ENCODE measurements at places on chromosomes 1 and 21.
A peak's percentile ranks its signal among the peaks of the same experiment; 100 is the strongest.

GRCh38 chr1:175840787-175841186, 97.4 kb upstream of the TNR start:
- DNase-seq: no peak

- DNase-seq: no peak
Measured at GRCh38 chr1:204455063-204455830, 39.4 kb downstream of the PIK3C2B start.

DNA sequence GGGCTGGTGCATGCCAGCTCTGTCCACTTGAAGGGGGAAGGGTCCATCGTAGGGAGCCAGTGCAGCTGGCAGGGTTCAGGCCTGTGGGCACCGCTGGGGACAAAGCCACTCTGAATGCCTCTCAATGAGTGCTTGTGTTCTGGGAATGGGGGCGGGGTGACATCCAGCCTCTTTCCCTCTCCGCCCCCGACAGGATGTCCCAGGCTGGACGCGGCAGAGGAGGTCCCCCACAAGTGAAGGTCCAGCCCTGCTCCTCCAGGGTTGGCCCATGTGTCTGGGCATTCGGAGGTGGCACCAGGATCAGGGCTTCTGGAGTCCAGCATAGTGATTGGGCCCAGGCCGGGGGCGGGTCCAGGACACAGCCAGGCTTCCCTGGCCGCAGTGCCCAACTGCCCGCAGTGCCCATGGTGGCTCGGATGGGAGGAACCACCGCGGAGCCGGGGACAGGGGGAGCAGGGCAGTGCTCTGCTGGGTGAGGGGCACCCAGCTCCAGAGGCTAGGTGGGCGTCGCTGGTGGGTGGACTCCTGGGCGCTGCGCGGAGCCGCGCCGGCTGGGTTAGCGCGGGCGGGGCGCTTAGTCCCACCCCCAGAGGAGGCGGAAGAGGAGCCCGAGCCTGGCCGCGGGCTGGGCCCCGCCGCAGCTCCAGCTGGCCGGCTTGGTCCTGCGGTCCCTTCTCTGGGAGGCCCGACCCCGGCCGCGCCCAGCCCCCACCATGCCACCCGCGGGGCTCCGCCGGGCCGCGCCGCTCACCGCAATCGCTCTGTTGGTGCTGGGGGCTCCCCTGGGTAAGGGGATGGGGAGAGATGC, at the start of gene SHISA4:
Gene SHISA4, plus strand, starts transcription at position 617 of the 808 bp plus-strand sequence. Its CDS starts 97 bp downstream, at position 714.
- DNase-seq: no peak

GRCh38 chr1:59367301-59368007, 70.6 kb downstream of the FGGY start:
- no peak for DNase-seq

- no peak for DNase-seq
Measured at GRCh38 chr1:106063510-106063909, 993.0 kb upstream of the PRMT6 start.

DNA sequence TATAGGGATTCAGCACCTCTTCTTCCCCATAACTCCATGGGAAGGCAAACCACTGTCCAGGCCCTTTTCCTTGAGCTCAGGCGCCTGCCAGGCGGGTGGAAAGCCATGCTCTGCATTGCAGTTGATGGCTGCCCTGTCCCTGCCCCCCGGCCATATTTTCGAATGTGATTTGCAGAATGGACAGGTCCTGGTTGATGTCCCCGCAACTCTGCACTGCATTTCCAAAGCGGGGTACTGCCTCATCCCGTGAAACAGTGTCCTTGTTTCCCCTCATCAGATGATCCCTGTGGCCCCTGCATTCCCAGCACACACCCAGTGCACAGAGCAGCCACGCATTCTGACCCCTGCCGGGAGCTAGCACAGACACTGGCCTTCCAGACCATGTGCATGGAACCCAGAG, 33.7 kb upstream of the SCMH1 start:
- DNase-seq: no peak

- no peak for DNase-seq
Measured at GRCh38 chr1:41315871-41316270, 45.4 kb upstream of the FOXO6 start.

DNA sequence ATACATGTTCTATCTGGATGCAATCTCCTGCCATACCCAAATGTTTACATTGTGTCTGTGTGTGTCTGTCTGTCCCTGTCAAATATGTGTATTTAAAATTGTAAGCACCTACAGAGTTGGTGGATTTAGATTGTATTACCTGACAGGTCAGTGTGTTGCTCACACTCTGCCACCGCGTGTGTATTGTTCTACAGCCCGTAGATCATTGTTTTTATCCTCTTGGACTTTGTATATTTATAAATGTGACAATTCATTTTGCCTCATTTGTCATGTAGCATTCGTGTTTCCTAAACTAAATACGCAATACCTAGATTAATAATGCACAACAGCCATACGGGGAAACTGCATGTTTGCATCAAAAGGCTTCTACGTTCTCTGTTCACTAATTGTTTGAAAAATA, 634 bp downstream of the ALG14 start:
- DNase-seq: no peak

- no peak for DNase-seq
Measured at GRCh38 chr1:51986718-51987117, 3.8 kb downstream of the RAB3B start.

- no peak for DNase-seq
Measured at GRCh38 chr1:26022404-26022779, 817 bp downstream of the EXTL1 start.

- DNase-seq: no peak
Measured at GRCh38 chr1:15388201-15388880, 21.3 kb upstream of the EFHD2 start.

DNA sequence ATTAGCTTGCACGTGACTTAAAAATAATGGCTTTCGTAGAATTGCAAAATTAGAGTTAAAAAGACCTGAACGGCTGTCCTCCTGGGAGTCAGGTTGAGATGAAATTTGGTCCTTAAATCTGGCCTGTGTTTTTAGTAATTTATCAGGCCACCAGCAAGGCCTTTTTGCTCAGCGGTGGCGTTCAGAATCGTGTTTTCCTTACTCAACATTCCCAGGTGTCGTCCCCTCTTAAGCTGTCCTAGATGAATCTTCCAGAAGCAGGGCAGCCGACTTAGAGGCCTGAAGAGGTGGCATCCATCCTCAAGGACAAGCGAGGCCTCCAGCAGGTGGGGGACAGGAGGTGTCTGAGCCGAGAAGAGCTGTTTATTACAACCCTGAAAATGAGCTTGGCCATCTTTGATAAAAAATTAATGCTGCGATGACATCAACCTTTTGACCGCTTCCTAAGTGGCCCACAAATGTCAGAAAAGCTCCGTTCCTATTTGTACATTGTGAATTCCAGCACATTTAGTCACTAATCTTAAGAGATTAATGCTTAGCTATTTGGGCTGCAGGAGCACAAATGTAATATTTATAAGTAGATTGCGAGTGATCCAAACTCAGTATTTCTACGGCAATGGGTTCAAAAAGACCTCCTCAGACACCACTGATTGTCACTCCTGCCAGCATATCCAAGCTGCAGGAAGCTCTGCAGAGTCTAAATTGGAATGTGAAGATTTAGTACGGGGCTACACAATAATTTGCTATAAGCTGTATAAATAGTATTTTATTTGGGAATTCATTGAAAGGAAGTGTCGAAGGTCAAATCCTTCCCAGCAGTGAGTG, 344.1 kb upstream of the VAMP3 start:
- no peak for DNase-seq

DNA sequence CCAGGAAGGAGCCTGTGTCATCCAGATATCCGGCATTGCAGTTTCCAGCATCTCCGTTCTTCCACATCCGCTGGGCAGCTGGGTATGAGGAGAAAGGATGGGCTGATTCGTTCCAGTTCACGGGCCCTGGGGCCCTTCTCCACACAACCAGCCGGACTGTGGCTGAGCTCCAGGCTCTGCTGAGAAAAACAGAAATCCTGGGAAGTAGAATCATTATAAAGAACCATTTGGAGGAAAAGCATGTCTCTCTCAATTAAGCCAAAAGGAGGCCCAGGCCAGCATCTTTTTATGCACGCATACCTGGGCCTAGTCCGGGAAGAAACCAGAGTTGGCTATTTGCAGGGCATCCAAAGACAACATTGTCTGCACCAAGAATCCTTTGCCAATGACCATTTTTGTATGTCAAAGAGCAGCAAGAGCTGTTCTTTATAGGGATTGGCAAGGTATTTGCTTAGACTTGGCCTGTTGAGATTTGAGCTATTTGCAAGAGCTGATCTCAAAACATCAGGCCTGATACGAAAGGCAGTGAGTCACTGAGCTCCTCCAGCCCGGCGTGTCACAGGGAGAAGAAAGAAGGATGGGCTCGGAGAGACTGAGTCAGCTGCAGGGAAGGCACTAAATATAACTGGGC, 84.9 kb upstream of the ARHGEF16 start:
- DNase-seq: no peak

DNA sequence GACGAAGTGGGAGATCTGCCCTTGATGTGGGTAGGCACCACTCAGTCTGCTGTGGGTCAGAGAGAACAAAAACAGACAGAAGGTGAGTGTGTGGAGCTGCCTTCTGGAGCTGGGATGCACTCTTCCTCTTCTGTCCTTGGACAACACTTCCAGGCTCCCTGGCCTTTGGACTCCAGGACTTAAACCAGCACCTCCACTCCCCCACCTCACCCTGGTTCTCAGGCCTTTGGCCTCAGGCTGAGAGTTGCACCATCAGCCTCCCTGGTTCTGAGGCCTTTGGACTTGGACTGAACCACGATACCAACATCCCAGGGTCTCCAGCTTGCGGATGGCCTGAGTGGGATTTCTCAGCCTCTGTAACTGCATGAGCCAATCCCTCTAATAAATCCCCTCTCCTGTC, 68.1 kb upstream of the STUM start:
- DNase-seq: no peak

DNA sequence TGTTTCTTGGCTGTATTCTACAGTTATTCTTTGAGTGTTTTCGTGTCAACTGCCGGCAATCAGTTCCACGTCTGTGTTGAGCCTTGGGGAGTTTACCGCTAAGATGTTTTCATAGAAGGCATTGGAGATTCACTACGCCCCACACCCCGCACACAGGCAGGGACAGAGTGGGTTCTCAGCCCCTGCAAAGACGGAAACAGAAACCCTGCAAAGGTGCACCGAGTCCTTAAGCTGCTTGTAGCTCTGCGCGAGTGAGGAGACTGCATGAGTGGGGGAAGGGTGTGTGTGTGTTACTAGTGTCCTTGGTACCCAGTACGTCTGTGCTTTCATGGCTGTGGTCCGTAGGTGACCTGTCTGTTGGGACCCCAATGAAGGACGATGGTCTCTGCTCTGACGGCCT, 1.9 kb downstream of the LHX4 start:
- no peak for DNase-seq

GRCh38 chr1:36502616-36503015, 19.9 kb upstream of the CSF3R start:
- DNase-seq: no peak

GRCh38 chr21:45401916-45402900, 2.8 kb upstream of the COL18A1 start:
- DNase-seq: no peak

DNA sequence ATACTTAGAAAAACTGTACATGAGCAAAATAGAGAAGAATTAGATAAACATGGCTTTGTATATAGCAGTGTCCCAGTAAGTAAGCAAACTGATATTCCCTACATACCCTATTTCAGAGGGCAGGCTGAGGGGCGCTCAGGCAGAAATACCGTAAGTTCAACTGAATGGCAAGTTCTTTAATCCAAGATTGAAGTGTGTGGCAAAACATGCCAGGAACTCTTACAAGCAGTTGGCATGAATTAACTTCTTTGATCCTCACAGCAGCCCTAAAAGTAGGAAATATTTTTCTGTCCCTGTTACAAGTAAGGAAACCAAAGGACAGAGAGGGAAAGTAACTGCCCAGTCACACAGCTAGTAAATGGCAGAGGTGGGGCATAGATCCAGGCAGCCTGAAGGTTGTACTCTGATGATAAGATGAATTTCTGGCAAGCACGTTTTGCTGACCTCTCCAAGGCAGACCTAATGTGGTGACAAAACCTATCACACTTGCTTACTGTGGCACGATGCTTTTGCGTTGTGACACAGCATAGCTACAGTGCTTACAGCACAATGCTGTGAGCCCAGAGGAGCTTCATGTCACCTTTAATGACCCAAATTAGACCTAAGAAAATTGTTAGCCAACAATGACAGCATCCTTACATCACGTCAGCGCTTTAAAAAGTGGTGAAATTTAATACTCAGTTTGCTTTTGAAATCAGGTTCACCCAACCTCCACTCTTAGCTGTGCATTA, 35.0 kb upstream of the THEM4 start:
- DNase-seq: no peak

GRCh38 chr1:245888809-245889208, 618.3 kb downstream of the SMYD3 start:
- peak; percentile 60 for DNase-seq

DNA sequence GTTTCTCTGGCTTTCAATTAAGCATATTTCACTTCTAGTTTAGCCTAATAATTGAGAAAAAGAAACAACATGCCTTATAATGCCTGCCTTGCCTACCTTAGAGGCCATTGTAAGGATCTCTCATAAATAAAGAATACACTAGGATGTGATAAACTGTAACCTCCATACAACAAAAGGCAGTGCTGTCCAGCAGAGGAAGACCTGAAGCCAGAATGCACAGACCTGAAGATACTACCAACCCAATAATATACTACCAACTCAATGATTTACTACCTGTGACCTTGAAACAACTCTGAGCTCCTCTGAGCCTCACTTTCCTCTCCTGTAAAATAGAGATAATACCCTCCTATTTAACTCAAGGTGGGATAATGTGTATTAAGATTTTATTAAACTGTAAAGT, 361.3 kb downstream of the TTLL7 start:
- DNase-seq: no peak

DNA sequence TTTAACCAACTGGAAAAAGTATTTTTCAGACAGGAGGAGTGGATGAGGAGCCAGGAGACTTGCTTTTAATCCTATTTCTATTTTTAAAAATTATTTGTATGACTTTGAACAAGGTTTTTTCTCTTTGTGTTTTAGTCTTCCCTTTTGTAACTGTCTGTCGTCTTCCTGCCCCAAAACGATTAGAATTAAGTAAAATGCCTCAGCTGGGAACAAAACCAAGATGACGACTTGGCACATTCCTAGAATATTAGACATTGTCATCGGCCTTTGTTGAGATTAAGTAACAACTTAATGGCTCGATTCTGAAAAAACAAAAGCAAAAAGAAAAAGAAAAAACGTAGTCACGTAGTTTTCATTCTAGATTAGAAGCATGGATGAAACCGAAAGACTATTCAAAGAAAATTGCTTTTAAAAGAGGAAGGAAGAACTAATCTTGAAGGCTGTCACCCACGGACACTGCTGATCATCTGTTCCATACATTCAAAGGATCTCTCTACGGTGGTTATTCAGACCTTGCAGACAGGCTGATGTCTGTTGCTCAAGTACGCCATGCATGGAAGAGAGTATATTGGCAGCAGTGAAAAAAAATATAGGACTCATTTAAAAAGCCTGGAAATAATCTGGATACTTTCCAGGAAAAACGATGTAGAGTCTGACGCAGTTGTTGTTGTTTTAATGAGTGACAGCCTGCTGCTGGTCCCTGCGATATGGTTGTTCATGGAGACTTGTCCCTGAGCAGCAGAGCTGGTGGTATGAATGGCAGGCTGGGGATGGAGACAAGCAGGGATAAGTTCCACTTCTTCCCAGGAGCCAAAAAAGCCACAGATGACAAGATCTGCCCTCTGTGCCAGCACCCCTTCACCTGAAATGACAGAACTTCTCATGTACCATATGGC, 16.8 kb downstream of the GNG4 start:
- DNase-seq: no peak

Data from NAMALWA (cell line).